Upper lobe of right lung (tissue), 1 donor: ENCODE measurements at places on chromosomes 11 and 22. TPM values are rescaled to one million over a fixed set of nuclear protein-coding genes. Genes with fewer than 3 reads are reported as not detected.

PHF21B gene
- total RNA-seq: 0.12 TPM

RFPL1 gene
- not detected for total RNA-seq

IMMP1L gene
- 12.4 TPM for total RNA-seq

RFPL2 gene
- not detected for total RNA-seq

HOATZ gene
- total RNA-seq: not detected

PRAME gene
- not detected for total RNA-seq

ADM2 gene
- 2.6 TPM for total RNA-seq

TSPAN32 gene
- 12.2 TPM for total RNA-seq

GPR83 gene
- 0.12 TPM for total RNA-seq

CFAP68 gene
- total RNA-seq: 20.0 TPM

FAM227A gene
- total RNA-seq: 0.98 TPM

HTR3A gene
- not detected for total RNA-seq

CNTN5 gene
- total RNA-seq: not detected

KDELR3 gene
- 5.9 TPM for total RNA-seq

SLC22A9 gene
- not detected for total RNA-seq

TOB2 gene
- total RNA-seq: 47.7 TPM
